ENCODE measurements at places on chromosomes 11 and 22. TPM values are rescaled to one million over a fixed set of nuclear protein-coding genes. Genes with fewer than 3 reads are reported as not detected.

ETS1 gene
- 26.7 TPM for total RNA-seq

HIPK3 gene
- total RNA-seq: 102 TPM

GAL3ST3 gene
- 0.14 TPM for total RNA-seq

ENTHD1 gene
- total RNA-seq: not detected

CELF1 gene
- 65.7 TPM for total RNA-seq

PDE2A gene
- total RNA-seq: 0.18 TPM

GUCY1A2 gene
- total RNA-seq: 0.28 TPM

DMC1 gene
- 2.7 TPM for total RNA-seq

CSNK2A3 gene
- total RNA-seq: 1.1 TPM

PLAAT5 gene
- total RNA-seq: 0.09 TPM

RBMXL2 gene
- total RNA-seq: not detected

ARHGAP32 gene
- 9.3 TPM for total RNA-seq

OR10A5 gene
- not detected for total RNA-seq

HOATZ gene
- not detected for total RNA-seq

CDC42BPG gene
- total RNA-seq: under 0.01 TPM

C11orf42 gene
- not detected for total RNA-seq

IL10RA gene
- total RNA-seq: not detected

KDELR3 gene
- 109 TPM for total RNA-seq
